ENCODE measurements at places on chromosomes 12 and 14.
A peak's percentile ranks its signal among the peaks of the same experiment; 100 is the strongest.

DNA sequence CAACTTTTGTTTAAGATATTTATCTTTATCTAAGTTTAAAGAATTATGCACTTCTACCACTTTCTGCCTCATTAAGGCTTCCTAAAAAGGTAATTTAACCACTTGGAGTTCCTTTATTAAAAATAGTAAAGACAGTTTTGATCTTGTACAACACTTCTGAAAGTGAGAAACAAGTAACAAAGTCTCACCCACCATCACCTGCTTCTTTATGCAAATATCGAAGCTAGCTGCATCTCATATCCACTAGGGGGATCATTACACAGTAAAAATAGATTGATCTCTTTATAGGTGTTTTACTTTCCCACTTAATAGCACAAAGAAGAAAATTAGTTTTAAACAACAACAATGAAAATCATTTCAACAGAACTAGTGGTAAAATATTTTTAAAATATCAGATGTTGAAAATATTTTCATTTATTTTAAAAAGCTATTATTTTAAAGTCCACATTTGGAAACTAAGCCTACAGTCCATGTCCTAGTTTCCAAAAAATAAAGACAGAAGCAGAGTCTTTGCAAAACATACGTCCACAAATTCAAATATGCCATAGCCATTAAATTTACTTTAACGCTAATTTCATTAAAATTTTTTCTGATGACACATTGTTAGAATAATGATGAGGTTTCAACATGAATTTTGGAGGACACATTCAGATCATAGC lies 160.0 kb upstream of the SOX5 start:
- DNase-seq: no peak

DNA sequence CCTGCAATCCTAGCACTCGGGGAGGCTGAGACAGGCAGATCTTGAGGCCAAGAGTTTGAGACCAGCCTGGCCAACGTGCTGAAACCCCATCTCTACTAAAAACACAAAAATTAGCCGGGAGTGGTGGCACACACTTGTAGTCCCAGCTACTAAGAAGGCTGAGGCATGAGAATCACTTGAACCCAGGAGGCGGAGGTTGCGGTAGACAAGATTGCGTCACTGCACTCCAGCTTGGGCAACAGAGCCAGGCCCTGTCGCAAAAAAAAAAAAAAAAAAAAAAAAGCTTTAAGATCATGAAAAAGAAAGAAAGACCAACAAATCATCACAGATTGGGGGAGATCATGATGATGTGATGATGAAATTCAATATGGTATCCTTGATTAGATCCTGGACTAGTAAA lies 30.6 kb downstream of the WDR89 start:
- DNase-seq: no peak

DNA sequence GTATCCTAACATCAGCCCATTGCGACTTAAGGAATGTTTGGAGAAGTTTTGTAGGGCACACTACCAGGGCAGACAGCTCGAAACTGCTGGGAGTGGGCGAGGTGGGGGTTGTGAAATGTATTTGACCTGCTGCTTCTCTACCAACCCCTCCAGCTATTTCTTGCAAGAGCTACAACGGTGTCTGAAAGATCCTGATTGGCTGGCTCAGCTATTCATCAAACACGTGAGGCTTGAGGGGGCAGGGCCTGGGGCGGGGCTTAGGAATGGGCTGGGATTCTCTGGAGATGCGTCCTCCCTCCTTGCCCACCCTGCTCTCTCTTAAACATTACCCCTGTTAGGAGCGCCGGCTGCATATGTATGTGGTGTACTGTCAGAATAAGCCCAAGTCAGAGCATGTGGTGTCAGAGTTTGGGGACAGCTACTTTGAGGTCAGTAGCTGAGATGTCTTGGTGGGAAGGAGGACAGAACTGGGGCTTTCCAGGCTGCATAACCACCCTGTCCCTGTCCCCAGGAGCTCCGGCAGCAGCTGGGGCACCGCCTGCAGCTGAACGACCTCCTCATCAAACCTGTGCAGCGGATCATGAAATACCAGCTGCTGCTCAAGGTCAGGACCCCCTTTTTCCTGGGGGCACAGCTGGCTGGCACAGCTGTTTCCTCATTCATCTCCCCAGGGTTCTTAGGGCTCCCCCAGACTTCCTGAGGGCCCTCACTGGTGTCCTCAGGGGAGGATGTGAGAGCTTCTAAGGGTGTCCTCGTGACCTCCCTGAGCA lies 3.1 kb downstream of the ARHGEF25 start:
- no peak for DNase-seq

DNA sequence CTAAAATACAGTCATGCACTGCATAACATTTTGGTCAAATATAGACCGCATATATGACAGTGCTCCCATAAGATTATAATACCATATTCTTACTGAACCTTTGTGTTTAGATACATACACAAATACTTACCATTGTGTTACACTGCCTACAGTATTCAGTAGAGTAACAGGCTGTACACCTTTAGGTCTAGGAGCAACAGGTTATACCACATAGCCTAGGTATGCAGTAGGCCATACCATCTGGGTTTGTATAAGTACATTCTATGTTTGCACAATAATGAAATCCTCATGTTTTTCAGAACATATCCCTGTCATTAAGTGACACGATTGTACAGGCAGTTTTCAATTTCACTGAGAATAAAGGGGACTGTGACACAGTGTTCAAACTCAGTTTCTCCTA lies 22.3 kb downstream of the KDM5A start:
- DNase-seq: no peak

DNA sequence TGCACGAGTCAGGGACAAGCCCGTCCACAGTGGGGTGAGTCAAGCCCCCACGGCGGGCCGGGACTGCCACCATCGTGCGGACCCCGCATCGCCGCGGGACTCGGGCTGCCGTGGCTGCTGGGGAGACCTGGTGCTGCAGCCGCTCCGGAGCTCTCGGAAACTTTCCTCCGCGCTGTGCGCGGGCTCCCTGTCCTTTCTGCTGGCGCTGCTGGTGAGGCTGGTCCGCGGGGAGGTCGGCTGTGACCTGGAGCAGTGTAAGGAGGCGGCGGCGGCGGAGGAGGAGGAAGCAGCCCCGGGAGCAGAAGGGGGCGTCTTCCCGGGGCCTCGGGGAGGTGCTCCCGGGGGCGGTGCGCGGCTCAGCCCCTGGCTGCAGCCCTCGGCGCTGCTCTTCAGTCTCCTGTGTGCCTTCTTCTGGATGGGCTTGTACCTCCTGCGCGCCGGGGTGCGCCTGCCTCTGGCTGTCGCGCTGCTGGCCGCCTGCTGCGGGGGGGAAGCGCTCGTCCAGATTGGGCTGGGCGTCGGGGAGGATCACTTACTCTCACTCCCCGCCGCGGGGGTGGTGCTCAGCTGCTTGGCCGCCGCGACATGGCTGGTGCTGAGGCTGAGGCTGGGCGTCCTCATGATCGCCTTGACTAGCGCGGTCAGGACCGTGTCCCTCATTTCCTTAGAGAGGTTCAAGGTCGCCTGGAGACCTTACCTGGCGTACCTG lies 1.1 kb downstream of the PDE3A start:
- no peak for DNase-seq

DNA sequence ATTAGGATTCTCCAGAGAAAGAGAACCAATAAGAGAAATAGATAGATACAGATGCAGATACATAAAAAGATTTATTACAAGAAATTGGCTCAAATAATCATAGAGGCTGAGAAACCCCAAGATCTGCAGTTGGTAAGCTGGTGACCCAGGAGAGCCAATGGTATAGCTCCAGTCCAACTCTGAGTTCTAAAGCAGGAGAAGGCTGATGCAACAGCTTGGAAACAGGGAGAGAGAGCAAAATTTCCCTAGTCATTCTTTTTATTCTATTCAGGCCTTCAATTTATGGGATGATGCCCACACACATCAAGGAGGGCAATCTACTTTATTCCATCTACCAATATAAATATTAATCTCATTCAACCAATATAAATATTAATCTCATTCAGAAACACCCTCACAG lies 218.2 kb downstream of the PRKD1 start:
- no peak for DNase-seq

- no peak for DNase-seq
Measured at GRCh38 chr14:71586131-71586897, 345.9 kb upstream of the RGS6 start.

DNA sequence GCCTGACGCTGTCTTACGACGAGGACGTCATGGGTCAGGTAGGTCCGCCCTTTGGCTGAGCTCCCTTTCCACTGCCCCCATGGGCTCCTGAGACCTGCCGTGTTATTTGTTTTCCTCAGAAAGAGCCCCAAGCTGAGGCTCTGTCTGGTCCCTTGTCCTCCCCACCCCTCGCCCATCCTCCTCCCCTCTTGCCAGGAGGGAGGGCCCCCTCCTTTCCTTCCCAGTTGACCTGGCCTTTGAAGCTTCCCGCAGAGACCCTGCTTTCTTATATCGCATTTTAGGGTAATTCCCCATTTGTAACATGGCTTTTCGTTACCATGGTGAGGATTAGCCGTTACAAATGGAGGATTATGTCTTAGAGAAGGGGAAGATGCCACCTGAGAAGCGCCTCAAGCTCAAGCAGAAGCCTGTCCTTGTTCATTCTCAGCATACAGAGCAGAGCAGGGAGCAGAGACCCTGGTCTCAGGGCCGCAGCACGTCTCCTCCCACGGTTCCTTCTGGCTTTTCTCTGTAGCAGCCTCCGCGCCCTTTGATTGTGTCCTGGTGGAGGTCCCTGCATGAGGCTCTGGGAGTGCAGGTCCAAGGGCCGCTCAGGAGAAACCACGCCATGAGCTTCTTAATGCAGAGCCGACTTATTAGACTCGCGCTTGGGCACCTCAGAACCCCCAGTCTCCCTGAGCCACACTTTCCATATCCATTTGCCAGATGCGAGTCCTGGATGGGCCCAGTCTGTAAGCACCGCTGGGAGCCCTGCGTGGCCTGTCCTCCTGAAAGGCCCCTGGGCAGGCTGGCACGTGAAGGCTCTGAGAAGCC lies 47.2 kb downstream of the UBE3B start:
- DNase-seq: no peak

DNA sequence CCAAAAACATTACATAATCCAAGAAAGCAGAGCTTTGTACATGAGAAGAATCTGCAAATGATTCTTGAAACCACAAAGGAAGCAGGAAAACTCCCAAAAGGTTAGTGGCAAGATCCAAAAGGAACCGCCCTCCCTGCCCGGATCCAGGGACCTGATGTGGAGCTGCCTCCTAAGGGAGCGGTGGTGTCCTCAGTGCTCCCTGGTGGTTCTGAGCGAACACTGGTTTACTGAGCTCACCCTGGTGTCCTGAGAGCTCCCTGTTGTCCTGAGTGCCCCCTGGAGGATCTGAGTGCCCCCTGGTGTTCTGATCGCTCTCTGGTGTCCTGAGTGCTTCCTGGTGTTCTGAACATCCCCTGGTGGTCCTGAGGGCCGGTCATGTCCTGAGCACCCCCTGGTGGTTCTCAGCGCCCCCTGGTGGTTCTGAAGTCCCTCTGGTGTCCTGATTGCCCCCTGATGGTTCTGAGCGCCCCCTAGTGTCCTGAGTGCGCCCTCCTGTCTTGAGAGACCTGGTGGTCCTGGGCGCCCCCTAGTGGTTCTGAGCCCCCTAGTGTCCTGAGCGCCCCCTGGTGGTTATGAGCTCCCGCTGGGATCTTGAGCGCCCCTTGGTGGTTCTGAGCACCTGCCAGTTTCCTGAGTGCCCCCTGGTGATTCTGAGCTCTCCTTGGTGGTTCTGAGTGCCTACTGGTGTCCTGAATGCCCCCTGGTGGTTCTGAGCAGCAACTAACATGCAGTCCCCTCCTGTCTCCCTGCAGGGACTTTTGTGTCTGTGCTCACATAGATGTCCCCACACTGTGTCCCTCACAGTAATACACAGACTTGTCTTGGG lies 891.1 kb downstream of the TMEM121 start:
- peak; percentile 85 for DNase-seq

- peak; percentile 77 for DNase-seq
Measured at GRCh38 chr14:100108042-100108825, 43.0 kb downstream of the EVL start.

- no peak for DNase-seq
Measured at GRCh38 chr14:34355584-34356263, 106.3 kb downstream of the SPTSSA start.

DNA sequence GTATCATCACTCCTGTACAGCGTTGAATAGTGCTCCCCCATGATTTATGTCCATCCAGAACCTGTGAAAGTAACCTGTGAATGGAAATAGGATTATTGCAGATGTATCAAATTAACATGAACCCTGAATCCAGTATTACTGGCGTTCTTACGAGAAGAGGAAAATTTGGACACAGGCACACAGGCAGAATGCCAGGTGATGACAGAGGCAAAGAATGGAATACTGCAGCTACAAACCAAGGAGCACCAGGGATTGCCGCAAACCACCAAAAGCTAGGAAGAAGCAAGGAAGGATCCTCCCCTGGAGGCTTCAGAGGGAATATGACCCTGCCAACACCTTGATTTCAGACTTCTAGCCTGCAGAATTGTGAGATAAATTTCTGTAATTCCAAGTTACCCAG lies 113.5 kb upstream of the EGLN3 start:
- no peak for DNase-seq

GRCh38 chr12:43306066-43306465 lies 245.9 kb downstream of the ADAMTS20 start:
- DNase-seq: no peak

- no peak for DNase-seq
Measured at GRCh38 chr12:1185460-1186182, 194.6 kb downstream of the ERC1 start.

DNA sequence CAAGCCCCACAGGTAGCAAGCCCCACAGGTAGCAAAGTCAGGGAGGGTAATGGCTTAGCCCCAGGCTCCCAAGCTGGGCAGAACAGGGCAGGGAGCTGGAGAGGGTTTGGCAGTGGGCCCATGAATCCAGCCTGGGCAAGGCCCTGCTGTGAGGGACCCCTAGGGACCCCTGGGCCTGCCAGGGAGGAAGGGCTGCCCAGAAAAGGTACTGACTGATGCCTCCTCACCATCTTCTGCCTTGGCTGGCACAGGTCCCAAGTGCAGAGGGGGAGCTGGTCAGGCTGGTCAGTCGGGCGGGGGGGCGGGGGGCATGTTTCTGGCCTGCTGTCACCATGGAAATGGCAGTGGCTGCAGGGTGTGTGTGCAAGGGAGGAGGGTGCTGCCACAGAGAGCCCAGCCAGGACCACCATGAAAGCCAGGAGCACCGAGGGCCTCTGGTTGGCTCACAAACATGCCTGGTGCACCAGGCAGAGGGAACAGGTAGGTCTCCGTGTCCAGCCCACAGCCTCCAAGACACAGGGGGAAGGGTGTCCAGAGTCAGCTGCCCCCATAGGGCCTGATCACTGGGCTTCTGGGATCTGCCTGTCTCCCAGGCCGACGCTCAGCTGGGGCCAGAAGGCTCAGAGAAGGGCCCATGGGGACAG lies 1.5 kb upstream of the CRIP2 start:
- no peak for DNase-seq

- no peak for DNase-seq
Measured at GRCh38 chr12:111216387-111217159, 152.3 kb downstream of the PHETA1 start.

GRCh38 chr12:41905759-41906297 lies 238.8 kb downstream of the GXYLT1 start:
- DNase-seq: no peak
